ENCODE measurements at places on chromosomes 6 and 20.

DNA sequence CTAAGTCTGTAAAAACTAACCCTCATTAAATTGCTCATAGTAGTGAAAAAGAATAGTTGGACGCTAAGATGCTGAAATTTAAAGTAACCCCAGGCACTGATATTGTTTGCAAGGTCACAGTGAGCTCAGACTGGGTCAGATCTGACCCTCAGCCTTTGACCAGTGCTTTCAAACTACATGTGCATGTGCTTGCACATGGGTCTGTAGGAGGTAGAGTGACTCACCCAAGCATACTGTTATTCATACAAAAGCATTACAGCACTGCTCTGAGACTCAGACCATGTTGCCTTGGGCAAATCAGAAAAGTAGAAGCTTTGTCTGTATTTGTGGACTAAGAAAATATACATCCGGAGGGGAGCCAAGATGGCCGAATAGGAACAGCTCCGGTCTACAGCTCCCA is 326.4 kb upstream of the MARCKS start:
- peak; percentile 82 for DNase-seq

DNA sequence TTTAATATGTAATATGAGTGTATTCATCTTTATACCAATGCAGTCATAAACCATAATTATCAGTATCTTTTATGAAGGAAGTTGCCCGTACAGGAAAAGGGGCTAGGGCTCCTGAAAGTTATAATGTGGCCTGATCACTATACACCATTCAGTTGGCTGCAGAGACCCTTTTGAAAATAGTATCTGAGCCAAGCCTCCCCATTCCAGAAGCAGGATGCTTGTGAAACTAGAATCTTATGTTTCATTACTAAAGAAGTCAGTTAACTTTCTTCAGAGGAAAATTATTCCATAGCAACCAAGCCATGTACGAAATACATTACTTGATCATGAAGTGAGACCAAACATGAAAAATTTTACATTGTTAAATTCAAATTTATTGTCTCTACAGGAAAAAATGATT is 251.5 kb upstream of the TCF21 start:
- no peak for DNase-seq

DNA sequence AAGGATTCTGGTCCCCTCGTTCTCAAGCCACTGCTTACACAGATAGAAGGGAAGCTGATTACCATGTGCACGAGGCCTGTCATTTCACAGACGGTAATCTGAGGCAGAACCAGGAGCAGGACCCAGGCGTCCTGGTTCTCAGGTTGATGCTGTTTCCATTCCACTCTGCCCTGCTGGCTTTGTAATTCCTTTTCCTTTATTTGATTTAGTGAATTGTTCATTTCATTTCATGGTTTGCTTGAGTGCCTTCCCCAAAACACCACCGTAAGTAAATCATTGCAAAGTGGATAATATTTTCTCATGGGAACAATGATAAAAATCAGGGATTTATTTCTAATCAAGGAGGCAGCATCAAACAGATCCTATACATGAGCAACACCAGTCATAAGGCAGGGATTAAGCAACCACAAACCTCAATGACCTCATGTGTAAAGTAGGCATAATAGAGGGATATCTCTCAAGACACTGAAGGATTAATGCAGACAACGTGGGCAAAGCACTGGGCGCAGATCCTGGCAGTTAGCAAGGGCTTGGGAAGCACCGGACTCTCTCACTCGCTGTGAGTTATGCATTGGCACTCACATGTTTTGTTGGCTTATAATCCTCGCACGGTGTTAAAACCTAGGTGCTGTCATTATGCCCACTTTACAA is 229.5 kb upstream of the FOXQ1 start:
- DNase-seq, result no peak

DNA sequence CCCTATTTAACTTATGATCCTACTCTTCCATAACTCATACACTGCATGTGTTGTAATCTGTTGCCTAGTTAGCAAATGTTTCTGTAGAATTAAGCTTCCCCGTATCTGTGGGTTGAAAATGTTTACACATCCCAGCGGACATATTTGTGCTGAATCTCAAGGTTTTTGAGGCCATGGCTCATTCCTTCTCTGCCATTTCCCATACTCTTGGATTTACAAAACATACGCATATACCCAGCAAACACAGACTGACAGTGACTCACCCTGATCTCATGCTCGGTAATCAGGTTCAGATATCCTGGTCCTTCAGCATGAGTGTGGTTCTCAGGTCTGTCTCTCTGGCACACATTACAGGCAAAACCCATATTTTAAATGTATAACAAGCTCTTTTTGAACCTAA is 58.7 kb downstream of the AGPAT4 start:
- DNase-seq, result peak; percentile 96

DNA sequence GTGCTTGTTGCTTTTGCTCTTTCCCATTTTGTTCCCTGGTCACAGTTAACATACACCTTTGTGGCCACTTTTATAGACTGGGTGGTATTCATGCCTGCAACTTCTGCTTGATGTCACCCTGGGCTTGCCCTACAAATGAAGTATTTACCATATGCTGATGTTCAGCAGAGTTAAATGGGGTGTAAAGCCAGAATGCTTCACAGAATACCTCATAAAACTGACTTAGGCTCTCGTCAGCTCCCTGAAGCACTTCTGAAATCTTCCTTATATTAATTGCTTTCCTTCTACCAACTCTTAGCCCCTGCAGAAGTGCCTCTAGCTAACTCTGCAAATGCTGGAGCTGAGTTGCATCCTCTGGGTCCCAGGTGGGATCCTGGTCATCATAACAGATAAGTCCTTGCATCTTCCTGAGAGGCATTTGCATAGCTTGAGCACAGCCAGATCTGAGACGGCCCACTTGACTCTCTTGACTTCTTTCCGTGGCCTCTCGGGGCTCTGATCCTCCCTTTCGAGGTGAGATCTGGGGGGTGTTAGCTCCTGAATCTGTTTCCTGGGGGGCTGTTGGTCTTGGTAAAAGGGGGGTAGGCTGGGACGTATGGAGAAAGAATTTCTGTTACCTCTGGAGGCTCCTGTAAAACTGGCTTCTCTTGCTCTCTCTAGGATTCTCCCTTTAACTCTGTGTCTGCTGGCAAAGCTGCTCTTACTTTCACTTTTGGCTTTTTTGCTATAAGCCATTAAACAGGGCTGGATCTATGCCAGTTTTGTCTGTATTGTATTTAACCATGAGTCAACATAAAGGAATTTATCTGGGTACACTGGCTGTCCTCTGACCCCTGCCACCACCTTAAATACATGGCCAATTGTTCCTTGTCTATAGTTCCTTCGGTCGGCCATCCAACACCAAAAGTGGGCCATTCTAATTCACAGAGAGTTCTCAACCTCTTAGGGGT is 223.0 kb upstream of the SYNCRIP start:
- DNase-seq, result peak; percentile 77

DNA sequence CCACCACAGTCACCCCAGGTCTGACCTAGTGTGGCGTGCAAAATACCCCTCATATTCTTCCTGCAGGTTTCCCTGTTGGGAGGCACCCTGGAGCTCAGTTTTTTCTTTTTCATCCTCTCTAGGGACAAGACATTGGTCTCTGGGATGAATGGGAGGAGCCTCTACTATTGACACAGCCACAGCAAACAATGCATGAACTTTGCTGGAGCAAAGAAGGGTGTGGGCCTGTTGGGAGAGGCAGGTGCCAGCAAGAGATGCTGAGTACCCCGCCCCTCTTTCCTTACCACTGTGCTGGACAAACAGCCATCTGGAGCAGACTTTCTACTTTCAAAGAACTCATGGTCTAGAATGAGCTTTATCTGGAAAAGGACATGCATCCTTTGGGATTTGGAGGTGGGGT is 10.1 kb downstream of the TGM3 start:
- no peak for DNase-seq

DNA sequence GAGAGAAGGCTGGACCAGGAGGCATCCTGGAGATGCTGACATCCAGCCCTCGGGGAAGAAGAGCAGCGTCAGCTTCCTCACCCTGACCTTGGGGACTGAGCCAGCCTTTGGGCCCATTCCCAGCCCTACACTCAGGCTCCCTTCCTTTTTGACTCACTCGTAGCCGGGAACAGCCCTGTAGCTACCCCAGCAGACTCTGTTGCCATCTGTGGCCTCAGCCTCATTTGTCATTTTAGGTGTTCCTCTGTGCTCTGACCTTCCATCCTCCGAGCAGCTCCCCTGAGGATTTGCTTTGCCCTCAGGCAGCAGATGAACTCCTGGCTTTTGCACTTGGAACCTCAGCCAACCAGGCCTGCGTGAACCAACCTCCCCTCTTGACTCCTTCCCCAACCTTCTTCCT is 67.5 kb downstream of the ELOVL2 start:
- no peak for DNase-seq

GRCh38 chr6:54191461-54191860 is 80.2 kb downstream of the MLIP start:
- DNase-seq, result peak; percentile 36

GRCh38 chr20:61789329-61789728 is 276.4 kb downstream of the TAF4 start:
- no peak for DNase-seq

DNA sequence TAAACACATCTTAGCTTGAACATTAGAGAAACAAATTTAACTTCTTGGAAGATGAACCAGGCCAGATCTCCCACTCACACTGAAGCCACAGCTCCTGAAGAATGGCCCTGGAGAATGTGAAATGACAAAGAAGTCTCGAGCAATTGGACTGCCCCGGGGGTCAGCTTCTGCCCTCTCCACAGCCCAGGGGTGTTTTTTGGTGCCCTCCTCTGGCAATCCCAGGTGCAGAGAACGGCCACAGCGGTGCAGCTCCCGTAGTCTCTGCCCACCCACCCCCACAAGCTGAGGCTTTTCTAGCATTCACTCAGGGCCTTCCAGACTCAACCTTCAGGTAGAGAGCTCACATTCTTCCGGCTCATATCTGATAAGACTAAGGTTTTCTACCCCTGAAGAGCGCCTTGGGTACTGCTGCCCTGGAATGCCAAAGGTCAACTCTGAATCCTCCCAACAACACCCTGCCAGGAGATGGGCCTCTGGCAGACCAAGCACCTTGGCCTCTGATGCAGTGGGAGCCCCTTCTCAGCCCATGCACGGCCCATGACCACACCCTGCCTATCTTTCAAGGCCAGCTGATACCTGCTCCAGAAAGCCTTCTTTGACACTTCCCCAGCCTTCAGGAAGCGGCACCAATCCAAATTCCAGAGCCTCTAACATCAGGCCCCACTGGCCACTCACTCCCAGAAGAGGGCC is 208.3 kb downstream of the SYNDIG1 start:
- no peak for DNase-seq

- DNase-seq, result no peak
These were observed 18.8 kb downstream of the TMX4 start for GRCh38 chr20:8000796-8001195.

DNA sequence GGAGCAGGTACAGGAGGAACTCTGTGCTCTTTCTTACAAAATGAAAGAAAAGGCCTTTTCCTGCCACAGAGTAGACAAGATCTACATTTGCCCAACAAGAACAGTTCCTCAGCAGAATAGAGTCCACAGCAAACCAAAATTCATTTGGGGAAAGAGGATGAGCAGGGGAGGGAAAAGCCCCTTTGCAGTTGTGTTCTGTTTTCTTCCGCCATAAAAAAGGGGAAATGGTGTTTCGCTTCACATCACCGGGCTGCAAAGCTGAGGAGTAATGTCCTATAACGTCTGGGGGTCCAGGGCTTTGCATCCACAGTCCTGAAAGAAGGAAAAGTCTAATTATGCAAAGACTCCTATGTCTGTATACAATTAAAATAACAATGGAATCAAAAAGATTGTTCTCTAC is at the start of gene GPR31:
Gene GPR31 (minus strand): TSS at position 118 of the 400 bp plus-strand sequence. CDS start 149 bp downstream, outside the sequence.
- DNase-seq, result no peak
